ENCODE measurements at places on chromosomes 4 and X.
A peak's percentile ranks its signal among the peaks of the same experiment; 100 is the strongest.

DNA sequence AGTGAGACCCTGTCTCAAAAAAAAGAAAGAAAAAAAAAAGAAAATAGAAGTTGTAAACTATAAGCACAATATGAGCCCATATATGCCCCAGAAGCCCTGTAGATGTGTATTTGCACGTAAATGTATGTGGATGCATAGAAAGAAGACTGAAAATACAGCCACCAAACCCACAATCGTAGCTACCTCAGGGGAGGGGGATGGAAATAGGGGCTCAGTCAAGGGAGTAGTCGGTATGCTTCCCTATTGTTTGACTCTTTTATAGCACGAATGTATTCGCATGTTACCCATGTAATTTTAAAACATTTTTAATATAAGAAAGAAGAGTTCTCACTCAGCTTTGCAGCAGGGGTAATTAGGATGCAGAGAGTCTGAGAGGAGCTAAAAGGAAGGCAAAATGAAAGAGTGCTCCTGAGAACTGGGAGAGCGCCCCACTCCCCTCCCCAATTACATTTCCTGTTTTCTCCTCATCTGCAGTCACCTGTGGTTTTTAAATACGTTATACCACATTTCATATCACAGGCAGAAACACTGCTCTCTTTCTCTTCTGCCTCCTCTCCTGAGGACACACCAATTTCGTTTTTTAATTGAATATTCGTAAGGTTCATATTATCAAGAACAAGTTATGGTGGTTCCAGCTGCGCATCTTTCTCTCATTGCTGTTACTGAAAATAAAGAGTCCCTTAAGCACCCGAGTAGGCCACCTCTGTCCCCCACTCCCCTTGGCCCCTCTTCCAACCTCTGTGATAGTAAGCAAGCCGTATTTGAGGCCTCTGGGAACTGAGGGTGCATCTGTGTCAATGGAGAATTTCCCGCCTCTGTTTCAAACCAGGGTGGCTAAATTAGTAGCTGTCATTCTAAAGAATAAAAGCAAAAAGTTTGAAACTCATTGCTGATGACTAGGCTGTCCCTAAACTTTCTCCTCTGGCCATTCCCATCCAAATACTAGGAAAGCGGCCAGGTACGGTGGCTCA lies 10.7 kb downstream of the SEPTIN6 start:
- peak; percentile 69 for DNase-seq

DNA sequence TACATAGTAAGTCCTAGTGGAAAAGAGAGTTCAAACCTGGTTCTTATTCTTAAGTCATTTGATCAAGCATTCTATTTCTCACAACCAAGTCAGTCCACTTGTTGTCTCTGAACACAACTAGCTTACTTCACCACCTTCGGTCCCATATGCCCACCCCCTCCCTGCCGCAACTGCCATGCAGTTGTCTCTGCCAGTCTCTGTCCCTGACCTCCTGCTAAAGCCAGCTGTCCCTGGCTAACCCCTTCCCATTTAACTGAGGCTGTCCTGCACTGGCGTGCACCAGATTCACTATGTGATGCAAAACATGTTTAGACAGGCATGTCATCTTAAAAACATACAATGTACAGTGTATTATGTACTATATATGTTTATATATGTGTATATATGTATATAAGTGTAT lies 12.7 kb downstream of the FRAS1 start:
- DNase-seq: no peak

- DNase-seq: no peak
These were observed 190.6 kb upstream of the LNX1 start for GRCh38 chr4:53781629-53782457.

DNA sequence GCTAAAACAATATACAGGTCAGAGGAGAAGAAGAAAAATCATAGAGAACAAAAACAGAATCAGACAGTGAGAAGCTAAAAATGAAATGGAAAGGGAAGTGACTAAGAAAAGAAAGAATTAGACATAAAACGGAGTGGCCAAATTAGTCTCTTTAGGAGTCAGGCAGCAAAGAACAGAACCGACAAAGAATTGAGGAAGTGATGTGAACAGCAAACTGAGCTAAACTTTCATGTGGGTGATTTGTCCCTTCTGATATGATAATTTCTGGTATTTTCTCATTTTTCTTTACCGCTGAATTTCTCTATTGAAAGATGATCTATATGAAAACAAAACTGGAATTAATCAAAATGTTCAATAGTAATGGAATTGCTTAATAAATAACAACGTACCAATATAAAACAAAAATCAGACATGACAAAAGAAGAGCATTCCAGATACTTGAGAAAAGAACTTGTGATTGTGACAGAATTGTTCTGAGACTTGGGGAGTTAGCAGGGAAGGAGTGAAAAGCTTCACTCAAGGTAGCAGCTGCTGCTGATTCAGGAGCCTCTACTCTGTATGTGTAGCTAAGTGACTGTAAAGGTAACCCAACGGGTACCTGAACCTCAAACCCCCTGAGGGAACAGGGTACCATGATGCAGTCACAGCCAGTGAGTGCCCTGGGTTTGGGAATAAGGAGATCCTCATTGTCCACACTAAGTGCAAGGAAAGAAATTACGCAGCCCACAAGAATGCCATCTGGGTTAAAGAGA lies 8.8 kb downstream of the TAPT1 start:
- DNase-seq: no peak

- DNase-seq: no peak
These were observed 94.9 kb upstream of the SHISA3 start for GRCh38 chr4:42302348-42302747.

DNA sequence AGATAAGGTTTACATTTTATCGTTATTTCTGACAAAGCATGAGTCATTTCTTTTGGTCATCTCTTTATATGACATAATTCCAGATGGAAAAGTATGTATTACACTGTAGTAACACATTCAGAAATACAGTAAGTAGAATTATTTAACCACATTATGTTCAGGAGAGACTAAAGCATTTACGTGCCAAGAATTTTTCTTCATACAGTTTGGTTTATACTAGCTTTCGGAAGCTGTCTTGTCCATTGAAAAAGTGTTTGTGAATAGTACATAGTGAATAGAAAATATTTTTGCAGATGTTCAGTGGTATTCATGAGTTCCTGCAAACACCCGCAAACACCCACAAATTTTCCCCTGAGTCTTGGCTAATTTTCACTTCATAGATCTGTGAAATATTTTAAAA lies 1033.0 kb upstream of the INTU start:
- no peak for DNase-seq

All from T-cell (primary cell).